ENCODE measurements at places on chromosomes 2 and 18. TPM values are rescaled to one million over a fixed set of nuclear protein-coding genes. Genes with fewer than 3 reads are reported as not detected.

NAT8 gene
- not detected for polyA plus RNA-seq

KCNF1 gene
- not detected for polyA plus RNA-seq

PRSS56 gene
- polyA plus RNA-seq, result not detected

TUBA4A gene
- 81.9 TPM for polyA plus RNA-seq

NR4A2 gene
- 43.2 TPM for polyA plus RNA-seq
